Activated CD8-positive, alpha-beta memory T cell treated with anti-CD3 and anti-CD28 coated beads, Interleukin-2, amount 10 ng/mL, durations not matched to agents 7 days and 5 days (primary cell): ENCODE measurements at places on chromosomes 12 and 14. TPM values are rescaled to one million over a fixed set of nuclear protein-coding genes. Genes with fewer than 3 reads are reported as not detected.

Gene TOMM20L
- not detected for total RNA-seq

Gene ZNF10
- 7.9 TPM for total RNA-seq

Gene SLC2A3
- total RNA-seq, result 193 TPM

Gene RND1
- 4.2 TPM for total RNA-seq

Gene MDGA2
- not detected for total RNA-seq

Gene COCH
- 1.9 TPM for total RNA-seq

Gene RTN1
- total RNA-seq, result not detected
